ENCODE measurements at places on chromosomes 4 and X. TPM values are rescaled to one million over a fixed set of nuclear protein-coding genes. Genes with fewer than 3 reads are reported as not detected.

DNA sequence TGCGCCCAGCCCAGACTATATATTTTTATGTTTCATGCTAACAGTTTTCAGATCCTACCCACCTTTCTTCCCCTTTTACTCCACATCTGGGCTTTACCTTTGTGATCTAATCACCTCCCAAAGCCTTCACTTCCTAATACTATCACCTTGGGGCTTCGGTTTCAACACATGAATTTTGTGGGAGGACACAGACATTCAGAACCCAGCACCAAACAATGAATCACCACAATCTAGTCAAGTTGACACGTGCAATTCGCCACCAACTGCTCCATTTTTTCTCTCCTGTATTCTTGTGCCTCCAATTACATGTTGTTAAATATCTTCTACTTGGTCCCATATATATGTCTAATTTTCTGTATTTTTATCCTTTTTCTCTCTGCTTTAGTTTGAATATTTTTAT, 41.8 kb upstream of the STX18 start:
- DNase-seq = no peak

DNA sequence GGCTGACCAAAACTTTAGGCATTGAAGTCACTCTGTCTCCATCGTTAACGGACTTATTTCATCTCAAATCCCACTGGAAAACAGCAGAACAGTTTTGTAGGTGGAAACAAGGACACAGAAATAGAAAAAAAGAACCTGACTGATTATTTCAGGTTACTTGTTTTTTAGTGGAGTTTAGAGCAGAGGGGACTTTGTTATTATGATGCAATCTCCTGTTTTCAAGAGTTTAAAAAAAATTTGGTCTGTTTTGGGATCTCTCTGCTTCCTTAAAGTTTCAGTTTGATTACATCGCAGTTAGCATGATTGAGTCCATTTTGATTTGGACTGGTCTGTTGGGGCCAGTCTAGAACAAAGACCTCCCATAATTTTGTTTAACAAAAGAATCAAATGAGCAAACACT, 13.6 kb downstream of the PROM1 start:
- DNase-seq = no peak

Gene IL15
- 1.6 TPM for total RNA-seq

Gene GAB3
- 12.1 TPM for total RNA-seq

DNA sequence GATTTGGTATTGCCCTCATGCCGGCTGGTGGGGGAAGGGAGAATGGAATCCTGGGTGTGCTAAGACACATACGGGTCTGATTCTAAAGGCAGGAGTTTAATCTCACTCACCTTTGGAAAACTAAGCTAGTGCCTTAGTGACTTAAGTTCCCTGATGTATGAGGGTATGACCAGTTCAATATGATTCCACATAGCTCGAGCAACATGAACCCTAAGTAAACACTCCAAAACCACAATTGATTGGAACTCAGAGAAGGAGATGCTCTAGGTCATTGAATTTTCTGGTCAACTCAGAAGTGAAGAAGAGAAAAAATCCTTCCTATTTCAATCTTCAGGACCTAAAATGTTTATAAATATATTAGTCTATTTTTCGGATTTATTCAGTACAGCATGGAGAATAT, 420.1 kb upstream of the INTU start:
- DNase-seq = no peak

Gene COL4A5
- total RNA-seq = 6.1 TPM

Gene FAM47E
- total RNA-seq = 2.4 TPM

GRCh38 chr4:157838366-157838765, 334.5 kb downstream of the GASK1B start:
- DNase-seq = no peak

- DNase-seq = no peak
These were observed 94.1 kb downstream of the BCOR start for GRCh38 chrX:40003428-40004245.

Gene ARR3
- total RNA-seq = not detected

All from Right ventricle myocardium inferior (tissue), 1 donor.